ENCODE measurements at places on chromosomes 16 and 17.

- no peak for DNase-seq
Measured at GRCh38 chr17:4146641-4147040, 3.6 kb downstream of the CYB5D2 start.

- DNase-seq = no peak
Measured at GRCh38 chr16:80347002-80347401, 193.8 kb upstream of the DYNLRB2 start.

DNA sequence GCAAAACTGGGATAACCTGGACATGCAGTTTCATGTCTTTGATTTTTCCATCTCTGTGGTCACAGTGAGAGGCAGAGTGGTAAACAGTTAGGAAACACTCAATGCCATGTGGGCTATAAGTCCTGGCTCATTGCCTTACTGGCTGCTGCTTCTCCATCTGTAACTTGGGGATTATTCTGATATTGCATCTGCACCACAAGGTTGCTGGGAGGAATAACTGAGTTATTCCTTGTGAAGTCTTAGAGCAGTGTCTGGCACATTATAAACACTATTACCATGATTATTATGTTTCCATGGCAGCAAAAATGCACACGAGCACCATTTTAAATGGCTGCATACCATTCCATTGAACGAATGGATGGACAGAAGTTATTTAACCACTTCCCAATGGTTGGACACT lies 111.7 kb upstream of the CDH5 start:
- no peak for DNase-seq

DNA sequence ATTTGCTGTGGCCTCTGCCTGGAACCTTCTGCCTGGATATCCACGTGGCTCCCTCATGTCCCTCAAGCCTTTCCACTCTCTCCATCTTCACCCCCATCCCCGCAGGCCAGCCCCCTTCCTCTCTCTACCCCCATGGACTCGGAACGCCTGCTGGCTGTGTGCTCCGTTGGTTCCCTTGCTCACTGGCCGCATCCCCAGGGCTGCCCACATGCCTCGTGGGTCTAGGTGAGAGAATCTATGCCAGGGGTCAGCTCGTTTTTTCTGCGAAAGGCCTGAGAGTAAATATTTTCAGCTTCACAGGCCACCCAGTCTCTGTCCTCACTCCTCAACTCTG lies 12.0 kb downstream of the SLC5A10 start:
- no peak for DNase-seq

Measured in CD4-positive, alpha-beta T cell treated with Interleukin-15 for 1 hour (primary cell).